A549 treated with RU486 at 1 μM for 4 hours (cell line): ENCODE measurements at places on chromosomes 11 and 22. TPM values are rescaled to one million over a fixed set of nuclear protein-coding genes. Genes with fewer than 3 reads are reported as not detected.

PATE4 gene
- total RNA-seq = not detected in 5 replicates

TBRG1 gene
- 15.3 to 22.0 TPM (median 16.6 TPM) in 5 replicates for total RNA-seq

RAG2 gene
- total RNA-seq = not detected in 5 replicates

EMID1 gene
- 0.32 to 0.61 TPM (median 0.43 TPM) in 5 replicates for total RNA-seq

HTR3B gene
- not detected in 5 replicates for total RNA-seq

MRPL40 gene
- 41.2 to 53.4 TPM (median 45.0 TPM) in 5 replicates for total RNA-seq

TSGA10IP gene
- total RNA-seq = not detected in 5 replicates

TIRAP gene
- 6.2 to 6.8 TPM (median 6.3 TPM) in 5 replicates for total RNA-seq
